ENCODE measurements at places on chromosomes 5 and 9.

DNA sequence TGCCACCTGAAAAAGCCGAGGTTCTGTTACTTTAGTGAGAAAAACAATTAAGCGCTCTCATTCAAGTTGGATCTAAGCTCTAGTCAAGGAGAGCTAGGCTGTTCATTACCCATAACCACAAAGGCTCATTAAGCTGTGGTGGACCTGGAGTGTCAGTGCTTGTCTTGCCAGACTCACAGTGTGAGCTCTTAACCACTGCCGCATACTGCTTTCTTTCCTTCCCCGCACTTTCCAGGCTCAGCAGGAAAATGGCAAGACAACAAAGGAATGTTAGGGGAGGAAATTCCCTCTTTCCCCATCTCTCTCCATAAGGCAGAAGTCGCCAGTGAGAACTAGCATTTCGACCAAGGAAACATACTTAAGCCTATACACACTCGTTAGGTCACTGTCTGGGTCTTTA, 467.3 kb downstream of the ENC1 start:
- DNase-seq = no peak

DNA sequence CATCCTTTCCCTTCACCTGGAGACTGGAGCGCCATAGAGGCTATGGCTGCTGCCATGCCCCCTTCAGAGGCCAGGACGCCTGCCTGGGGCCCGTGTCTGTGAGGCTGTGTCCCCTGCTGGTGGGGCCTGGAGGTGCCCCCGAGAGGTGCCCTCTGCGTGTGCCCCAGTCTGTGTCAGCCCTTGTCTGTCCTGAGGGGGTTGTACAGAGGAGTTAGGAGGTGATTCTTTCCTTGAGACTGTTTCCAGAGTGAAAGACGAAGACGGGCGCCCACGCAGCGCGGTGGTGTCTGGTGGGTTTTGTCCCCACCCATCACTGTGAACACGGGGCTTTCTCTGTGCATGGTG, 24.6 kb downstream of the TRAF2 start:
- no peak for DNase-seq

- no peak for DNase-seq
Measured at GRCh38 chr9:28801144-28801799, 1228.0 kb upstream of the C9orf72 start.

- DNase-seq = peak; percentile 23
Measured at GRCh38 chr5:143600396-143601075, 197.1 kb upstream of the NR3C1 start.

- peak; percentile 81 for DNase-seq
Measured at GRCh38 chr5:134252671-134253070, 26.8 kb upstream of the PPP2CA start.

- no peak for DNase-seq
Measured at GRCh38 chr5:145938776-145939539, 2.6 kb downstream of the SH3RF2 start.

- no peak for DNase-seq
Measured at GRCh38 chr5:86008293-86008692, 609.4 kb upstream of the COX7C start.

DNA sequence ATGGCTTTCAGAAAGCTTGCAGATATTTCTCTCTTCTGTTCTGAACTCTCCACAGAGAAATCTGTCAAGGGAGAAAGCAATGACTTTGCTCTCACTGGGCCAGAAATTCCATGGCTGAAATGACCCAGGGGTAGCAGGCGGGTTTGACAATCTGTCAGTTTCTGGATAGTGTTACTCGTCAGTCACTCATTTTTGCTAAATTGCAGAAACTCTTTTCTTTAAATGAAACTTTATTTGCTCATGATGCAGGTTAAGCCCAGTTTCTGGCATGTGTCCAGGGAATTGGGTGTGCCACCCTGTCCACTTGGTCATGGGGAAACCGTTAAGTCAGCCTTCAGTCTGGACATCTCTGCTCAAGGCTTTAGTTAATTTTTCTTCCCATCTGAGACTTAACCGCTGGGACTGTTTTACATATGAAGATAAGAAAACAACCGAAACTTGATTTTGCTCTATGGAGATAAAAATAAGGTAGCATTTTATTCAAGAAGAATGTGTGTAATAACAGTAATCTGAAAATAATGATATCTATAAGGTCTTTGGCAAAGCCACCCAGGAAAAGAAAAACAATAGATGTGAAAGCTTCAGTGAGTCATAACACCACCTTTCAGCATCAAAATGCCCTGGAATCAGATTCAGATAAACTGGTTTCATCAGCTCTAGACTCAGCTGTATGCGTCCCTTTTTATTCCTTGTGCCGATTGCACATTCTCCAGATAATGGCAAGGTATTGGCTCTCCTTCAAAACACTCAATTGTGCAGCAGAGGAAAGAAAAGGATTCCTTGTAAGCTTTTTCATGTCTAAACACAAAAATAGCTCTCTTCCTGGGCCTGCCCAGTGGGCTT, 308.3 kb downstream of the ZSWIM6 start:
- DNase-seq = no peak

GRCh38 chr5:172623313-172623980, 17.6 kb upstream of the NEURL1B start:
- DNase-seq = no peak

DNA sequence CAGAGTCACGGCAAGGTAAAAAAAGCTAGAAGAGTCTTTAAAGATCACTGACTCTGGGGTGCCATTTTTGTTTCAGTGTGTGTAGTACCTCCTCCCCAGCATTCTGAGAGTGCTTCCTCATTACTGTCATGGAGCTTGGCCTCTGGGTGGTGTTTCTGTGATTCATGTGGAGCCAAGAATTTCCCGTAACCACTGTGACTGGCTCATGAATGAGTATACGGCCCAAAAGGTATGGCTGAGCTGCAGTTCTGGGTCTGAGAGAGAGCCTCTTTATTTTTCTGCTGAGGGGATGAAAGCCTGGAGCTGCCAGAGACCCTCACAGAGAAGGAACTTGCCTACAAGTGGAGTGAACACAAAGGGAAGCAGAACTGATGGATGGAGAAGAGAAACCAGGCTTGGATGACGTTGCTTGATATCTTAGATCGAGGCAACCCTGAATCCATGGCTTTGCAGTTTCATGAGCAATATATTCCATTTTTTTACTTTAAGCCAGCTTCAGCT, 85.6 kb downstream of the PTTG1 start:
- peak; percentile 89 for DNase-seq

DNA sequence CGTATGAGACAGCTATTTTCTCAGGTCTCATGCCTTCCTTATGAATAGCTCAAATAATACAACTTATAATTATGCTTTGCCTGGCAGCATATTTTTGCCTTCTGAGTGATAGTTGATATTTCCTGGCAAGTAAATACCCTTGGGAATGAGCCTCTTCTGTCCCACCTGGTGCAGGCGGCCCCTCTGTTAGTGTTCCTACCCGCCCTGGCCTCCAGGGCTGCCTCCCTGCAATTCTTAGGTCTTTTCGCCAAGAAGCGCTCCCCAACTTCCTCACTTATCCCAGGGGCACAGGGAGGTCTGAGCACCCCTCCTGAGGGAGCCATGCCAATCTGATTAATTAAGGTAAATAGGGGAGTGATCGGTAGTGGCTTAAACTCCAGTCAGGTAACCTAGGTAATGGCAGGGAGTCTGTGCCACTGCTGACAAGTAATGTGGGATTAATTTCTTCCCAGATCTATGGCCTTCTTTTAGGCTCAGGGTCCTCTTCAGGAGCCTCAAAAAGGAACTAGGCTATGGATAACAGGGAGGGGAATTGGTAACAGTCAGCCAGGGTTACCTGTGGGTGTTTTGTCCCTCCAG, 81.5 kb downstream of the GALNT10 start:
- DNase-seq = no peak

DNA sequence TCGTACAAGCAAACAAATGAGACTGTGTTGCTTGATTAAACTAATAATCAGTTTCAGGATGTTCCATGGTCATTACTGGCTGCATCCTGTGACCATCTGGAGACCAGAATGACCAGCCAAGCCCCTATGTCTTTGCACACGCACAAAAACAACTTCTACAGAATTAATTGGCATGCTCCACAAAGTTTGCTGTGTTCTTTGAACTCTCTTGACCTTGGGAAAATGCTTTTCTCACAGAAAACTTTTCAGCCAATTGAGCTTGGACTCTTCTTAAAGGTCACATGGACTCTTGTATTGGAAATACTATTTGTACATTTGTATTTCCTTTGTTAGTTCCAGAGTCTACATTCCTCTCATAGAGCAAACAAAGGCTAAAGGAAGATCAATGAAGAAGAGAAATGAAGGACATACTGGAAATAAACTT, 147.8 kb downstream of the ARRDC3 start:
- DNase-seq = no peak

GRCh38 chr9:133221177-133221809, 12.2 kb upstream of the OBP2B start:
- DNase-seq = no peak

DNA sequence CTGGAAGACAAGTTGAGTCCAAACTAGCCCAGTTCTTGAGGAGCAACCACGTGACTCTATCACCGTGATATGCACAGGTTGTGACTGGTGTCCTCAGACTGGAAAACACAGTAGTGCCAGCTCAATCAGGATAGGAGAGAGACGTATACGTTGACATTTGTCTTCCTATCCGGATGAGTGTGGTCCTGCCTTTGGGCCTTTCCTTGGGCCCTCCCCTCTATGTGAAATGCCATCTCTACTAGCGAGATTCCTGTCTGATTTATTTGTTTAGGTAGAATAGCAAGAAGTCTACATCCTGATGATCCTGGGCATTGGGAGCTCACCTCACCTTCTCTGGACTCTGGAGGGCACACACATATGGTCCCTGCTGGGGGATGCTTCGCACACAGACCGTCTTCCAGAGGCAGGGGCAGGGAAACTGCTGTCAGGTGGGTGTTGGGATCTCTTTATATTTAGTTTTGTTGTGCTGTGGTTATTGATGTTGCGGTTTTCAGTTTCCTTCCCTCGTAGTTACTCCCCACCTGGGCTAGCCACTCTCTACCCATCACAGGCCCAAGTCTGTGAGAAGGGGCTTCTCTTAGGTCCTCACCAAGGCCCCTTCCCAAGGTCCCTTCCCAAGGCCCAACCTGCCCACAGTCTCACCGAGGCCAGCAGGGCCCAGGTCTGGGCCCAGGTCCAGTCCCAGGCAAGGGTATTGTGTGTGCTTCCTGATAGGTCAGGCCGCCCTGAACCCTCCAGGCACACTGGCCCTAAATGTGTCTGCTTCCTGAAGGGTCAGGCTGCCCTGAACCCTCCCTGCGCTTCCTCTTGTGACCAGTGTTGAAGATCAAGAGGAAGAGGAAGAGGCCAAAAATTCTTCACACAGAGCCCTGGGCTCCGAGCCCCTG, 19.0 kb upstream of the SPINK4 start:
- peak; percentile 25 for DNase-seq

GRCh38 chr9:69023650-69024049, 9.7 kb upstream of the PRKACG start:
- DNase-seq = no peak

GRCh38 chr9:96574455-96574854, 45.2 kb downstream of the CDC14B start:
- no peak for DNase-seq

- peak; percentile 21 for DNase-seq
Measured at GRCh38 chr9:123081824-123082223, 48.4 kb downstream of the GPR21 start.

DNA sequence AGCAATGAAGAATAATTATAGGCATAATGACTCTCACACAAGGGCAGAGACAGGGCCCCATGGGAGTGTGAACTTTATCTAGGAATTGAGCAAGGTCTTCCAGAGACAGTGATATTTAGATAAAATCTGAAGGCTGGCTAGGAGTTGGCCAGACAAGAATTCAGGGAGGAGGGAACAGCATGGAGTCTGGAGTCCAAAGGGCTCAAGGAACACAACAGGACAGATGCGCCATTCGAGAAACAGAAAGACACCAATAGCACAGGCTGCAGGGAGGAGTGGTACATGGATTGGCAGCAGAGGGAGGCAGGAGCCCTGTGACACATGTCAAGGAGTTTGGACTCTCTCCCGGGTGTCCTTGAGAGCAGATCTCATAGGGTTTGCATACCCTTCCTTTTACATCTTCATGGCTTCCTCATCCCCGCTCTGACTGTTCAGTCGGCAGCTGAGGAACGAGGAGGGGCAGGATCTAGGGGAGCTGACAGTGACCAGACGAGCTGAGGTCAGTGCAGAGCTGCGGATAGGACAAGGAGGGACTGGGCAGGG, 64.0 kb upstream of the XPA start:
- no peak for DNase-seq

DNA sequence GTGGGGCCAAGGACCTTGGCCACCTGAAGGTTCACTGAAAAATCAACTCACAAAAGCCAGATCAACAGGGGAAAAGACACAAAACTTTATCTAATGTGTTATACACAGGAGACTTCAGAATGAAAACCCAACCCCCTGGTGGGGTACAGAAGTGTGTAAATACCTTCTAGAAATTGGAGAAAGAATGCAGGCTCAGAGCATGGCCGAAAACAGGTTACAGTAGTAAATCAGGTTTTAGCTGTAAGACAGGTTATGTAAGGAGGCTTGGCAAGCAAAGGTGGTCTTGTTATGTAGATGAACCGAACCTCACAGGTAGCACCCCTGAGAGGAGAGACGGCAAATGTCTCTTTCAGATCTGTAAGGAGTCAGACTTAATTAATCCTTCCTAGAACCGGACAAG, 10.0 kb downstream of the CEMIP2 start:
- no peak for DNase-seq

DNA sequence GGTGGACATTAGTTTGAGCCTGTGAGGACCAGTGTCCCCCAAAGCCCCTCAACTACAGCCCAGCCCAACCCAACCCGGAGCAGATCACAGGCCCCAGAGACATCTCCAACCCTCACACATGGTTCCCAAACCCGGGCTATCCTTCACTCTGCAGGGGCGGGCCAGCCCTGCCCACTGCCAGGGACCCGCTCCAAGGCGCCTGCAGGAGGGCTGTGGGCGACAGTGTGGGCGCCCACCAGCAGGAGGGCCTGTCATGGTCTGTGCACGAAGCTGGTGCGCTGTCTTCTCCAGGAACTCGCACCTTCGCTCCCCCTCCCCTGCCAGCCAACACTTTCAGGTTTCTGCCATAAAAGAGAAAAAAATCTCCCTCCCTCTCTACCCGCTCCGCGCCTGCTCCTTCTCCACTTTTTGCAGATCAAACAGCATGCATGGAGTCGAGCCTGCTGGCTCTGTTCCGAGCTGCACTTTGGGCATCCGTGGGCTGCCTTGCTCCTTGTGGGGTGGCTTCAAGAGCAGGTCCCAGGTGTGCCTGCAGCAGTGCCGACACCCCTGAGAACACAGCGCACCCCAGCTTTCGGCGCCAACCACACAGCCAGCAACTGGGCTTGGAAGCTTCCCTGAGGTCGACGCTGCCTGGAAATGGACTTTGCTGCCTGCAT, 133.7 kb upstream of the PPP1R26 start:
- DNase-seq = no peak

- DNase-seq = peak; percentile 58
Measured at GRCh38 chr9:121261755-121262154, 6.2 kb upstream of the GSN start.

DNA sequence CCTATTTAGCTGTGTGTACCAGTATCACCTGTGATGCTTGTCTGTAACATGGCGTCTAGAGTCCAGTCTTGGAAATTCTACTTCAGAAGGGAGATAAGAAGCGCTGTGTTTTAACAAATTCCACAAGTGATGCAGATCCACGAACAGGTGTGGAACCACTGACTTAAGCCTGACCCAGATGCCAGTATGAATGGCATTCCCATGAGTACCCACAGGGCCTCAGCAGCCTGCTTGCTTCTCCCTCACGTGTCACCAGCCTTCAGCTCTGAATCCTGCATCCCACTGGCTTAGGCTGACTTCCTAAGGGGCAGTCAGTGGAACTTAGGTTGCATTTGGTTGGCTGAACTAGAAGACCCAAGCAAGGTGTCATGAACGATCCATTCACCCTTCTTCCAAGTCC, 8.5 kb upstream of the DENND1A start:
- no peak for DNase-seq

- DNase-seq = no peak
Measured at GRCh38 chr5:76941442-76941841, 11.4 kb upstream of the CRHBP start.

- DNase-seq = no peak
Measured at GRCh38 chr5:102542057-102542456, 43.3 kb upstream of the SLCO6A1 start.
